ENCODE measurements at places on chromosomes 5 and 9.

- no peak for DNase-seq
Observed at GRCh38 chr5:111454198-111454622, 58.1 kb downstream of the STARD4 start.

- DNase-seq, result no peak
Observed at GRCh38 chr9:130990306-130990977, 18.5 kb upstream of the LAMC3 start.

DNA sequence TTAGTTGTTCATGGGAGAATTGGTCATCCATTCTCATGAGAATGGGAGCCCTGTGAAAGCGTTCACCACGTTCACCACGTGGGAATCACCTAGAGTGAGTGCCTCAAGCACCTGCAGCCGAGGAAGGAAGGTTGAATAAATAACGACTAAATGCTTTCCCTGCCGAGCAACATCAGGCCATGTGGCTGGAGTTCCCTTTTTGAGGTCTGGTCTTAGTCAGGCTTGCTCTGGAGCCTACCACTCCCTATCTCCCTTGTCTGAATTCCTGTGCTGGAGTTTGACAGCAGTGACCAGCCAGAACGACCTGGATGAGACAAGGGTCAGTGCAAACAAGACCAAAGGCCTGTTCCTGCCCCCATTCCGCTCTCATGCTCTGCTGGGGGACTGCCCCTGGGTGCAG is 28.5 kb downstream of the KCNMB1 start:
- DNase-seq, result no peak

DNA sequence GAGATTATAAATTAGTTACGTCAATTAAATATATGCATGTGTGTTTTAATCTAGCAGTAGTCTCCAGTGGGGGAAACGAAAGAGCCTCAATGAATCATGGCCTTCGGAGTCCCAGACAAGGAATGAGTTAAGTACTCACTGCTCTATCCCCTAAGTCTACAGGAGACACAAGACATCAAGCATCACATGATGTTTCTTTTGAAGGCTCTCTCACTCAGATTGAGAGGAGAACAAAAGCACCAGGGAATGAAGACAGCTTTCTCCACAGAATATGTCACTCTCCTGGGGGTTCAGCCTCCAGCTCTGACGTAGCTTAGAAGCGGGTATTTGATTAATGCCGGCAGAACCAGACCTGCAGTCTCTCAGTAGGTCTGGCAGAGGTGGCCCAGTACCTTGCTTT is 381.4 kb downstream of the ACTL7B start:
- DNase-seq, result no peak
